ENCODE measurements at places on chromosomes 5 and 9.

- no peak for DNase-seq
Observed at GRCh38 chr9:35225677-35226076, 63.9 kb downstream of the UNC13B start.

DNA sequence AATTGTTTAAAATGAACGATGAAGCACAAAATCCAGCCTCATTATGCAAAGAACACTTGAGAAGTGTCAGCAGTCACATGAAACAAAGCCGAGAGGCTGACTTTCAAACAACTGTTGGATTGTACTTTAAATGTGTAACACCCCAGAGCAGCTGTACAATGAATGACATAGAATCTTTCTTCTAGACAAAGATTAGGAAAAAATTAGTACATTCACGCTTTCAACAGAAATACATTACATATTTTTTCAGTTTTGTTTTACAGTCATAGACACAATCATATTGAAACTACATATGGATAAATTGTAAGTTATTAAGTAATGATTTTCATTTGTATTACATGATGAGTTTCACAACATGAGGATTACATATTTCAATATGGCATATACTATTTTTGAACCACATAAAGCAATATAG, 10.6 kb upstream of the AGXT2 start:
- no peak for DNase-seq

DNA sequence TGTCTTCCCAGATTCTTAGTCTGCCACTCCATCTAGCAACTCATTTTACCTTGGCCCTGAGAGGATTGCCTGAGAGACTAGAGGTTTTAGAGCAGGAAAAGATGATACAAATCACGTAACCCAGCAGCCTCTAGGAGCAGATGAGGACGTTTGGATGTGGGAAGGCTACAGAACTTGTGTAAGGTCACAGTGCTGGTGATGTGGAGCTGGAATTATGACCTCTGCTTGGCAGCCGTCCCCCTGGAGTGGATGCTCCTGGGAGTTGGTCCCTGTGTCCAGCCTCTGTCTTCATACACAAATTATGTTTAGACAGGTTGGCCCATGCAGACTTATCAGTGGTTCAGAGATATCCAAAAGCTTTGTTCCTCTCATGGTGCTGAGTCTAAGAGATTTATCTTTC, 499.0 kb downstream of the EBF1 start:
- DNase-seq: no peak

DNA sequence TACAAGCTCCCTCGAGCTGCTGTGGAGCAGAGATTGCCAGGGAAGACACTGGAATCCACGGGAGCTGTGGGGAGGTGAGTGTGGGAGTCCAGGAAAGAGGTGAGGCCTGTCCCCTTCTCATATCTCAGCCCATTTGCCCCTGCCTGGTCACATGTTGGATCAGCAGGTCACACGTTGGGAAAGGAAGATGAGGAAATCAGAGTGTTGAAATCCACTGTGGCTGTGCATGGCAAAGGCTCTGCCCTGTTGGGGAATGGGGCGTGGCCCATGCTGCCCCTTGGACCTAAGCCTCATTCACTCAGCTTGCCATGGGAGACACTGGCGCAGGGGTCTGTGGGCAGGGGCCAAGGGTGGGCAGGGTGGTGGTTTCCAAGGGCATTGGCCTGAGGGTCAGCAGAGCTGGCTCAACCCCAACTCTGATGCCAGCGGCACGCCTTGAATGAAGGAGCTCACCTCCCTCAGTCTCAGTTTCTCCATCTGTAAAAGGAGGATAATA, 85.4 kb upstream of the CPEB4 start:
- no peak for DNase-seq

- no peak for DNase-seq
Observed at GRCh38 chr9:136355616-136356557, 7.7 kb downstream of the DNLZ start.

GRCh38 chr9:113541019-113541900, 77.7 kb downstream of the RGS3 start:
- DNase-seq: no peak

DNA sequence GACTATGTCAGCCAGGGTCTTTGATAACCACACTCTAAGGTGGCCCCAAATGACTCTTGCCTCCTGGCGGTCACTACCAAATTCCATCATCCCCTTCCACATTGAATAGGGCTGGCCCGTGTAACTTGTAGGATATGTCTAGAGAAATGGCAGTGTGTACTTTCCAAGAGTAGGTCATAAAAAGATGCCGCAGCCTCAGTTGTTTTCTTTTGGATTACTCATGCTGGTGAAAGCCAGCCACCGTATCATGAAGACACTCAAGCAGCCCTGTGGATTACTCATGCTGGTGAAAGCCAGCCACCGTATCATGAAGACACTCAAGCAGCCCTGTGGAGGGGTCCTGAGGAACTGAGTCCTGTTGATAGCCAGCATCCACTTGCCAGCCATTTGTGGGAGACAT, 172.0 kb upstream of the TBC1D2 start:
- no peak for DNase-seq

GRCh38 chr5:169649486-169649885, 12.4 kb downstream of the DOCK2 start:
- DNase-seq: no peak

DNA sequence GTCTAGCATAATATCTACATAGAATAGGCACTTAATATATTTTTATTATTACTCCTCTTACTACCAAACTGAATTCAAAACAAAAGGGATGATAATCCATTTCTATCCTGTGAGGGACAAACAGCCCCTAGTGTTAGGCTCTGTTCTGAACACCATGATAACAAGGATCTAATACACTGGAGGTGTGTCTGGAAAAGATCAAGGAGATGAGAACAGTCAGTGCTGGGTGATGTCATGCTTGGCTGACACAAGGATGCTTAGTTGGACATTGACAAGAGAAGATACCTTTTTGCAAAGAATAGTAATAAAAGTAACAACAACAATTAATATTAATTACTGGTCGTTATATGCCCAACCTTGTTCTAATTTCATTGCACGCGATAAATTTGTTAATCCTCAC, 458.7 kb downstream of the EBF1 start:
- no peak for DNase-seq

- DNase-seq: no peak
Observed at GRCh38 chr5:165735388-165735787, 2230.0 kb downstream of the MAT2B start.

- no peak for DNase-seq
Observed at GRCh38 chr9:2332663-2333062, 288.9 kb upstream of the VLDLR start.

DNA sequence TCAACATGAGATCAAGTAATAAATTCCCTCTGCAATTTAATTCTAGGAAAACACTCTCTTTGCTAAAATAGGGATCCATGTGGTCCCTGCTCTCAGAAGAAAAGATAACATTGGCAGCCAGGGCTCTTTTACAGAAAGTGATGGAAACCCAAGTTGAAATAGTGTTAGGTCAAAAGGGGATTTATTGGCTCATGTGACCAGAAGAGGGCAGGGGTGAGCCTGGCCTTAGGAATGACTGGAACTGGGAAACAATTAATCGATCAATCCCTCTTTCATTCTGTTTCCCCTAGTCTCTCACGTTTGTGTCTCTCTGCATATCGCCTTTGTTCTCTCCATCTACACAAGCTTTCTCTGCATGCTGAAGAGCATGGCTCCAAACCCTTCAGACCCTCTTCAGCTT, 58.3 kb upstream of the ALDH1B1 start:
- no peak for DNase-seq

GRCh38 chr5:166880456-166880855, 1411.0 kb upstream of the WWC1 start:
- DNase-seq: no peak

GRCh38 chr5:52838326-52839015, 50.8 kb downstream of the ITGA1 start:
- DNase-seq: no peak

- no peak for DNase-seq
Observed at GRCh38 chr5:54309276-54309675, 1.1 kb downstream of the ARL15 start.

GRCh38 chr5:1065143-1065750, 46.6 kb downstream of the SLC12A7 start:
- DNase-seq: no peak

GRCh38 chr5:169296419-169297143, 4.4 kb downstream of the SLIT3 start:
- DNase-seq: no peak

DNA sequence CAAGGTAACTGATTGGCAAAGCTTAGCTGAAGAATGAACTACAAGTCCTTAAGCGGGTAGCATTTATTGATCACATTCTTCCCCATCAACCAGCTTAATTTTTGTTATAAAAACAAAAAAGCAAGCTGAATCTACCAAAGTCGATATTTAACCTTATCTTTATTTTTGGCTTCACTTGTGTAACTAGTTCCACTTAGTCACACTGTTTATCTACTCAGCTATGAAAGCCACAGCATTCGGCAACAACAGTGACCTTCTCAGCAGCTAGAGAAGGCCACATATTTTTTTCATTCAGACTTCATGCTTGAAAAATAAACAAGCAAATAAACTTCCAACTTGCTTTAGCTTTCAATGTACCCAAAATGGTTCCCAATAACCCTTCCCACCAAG, 69.4 kb downstream of the KLHL3 start:
- DNase-seq: no peak

GRCh38 chr5:36756848-36757247, 119.7 kb upstream of the NIPBL start:
- DNase-seq: no peak

DNA sequence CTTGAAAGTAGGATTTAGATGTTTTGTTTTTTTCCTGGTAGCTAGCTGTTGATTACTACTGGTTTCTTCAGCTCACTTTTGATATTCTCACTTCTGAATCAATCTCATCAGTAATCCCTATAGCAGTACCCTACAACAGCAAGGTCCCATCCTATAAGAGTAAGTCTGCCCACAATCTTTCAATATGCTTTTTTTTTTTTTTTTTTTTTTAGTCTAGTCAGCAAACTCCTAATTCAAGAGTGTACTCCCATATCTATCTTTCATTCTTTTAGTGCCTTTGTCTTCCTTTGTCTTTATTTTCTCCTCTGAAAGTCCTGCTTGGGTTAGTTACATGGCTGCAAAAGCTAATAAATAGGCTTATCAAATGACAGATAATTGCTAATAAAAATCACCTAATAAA, 362.4 kb upstream of the RIOK2 start:
- no peak for DNase-seq

DNA sequence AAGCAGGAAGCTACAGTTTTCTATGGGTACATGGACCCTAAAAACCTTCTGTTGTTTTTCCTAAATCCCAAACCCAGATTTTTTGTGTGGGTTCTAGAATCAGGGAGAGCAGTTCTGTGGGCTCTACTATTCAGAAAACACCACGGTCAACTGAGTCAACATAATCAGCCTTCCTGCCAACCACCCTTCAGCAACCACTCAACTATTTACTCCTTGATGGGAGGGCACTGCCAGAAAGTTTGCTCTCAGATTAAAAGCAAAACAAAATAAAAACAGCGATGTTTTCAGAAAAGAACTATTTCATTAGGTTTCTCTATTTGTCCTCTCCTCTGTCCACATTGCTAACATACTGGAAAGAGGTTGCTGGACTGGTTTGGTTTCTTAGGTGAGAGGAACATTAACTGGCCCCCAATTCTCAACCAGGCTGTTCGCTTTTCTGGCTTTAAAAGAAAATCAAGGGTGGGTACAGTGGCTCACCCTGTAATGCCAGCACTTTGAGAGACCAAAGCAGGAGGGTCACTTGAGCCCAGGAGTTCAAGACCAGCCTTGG, 72.3 kb downstream of the GCNT1 start:
- no peak for DNase-seq

- no peak for DNase-seq
Observed at GRCh38 chr5:123294544-123294943, 128.7 kb downstream of the CEP120 start.

GRCh38 chr5:84831701-84832100, 447.0 kb upstream of the EDIL3 start:
- DNase-seq: no peak

DNA sequence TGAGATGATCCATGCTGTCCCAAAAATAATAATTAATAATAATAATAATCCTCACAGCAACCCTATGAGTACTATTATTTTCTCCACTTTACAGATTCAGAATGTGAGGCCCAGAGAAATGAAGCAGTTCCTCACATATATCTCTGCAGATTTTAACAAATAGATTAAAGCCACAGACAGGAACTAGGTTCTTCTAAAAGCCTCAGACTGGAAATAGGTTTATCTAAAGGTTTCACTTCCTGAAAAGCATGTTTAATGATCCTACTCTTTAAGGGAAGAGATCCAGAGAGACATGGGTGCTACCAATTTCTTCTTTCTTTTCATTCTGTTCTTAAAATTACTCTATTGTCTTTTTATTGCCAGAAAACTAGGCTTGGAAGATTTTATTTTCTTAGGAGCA, 1079.4 kb upstream of the COX7C start:
- DNase-seq: no peak

DNA sequence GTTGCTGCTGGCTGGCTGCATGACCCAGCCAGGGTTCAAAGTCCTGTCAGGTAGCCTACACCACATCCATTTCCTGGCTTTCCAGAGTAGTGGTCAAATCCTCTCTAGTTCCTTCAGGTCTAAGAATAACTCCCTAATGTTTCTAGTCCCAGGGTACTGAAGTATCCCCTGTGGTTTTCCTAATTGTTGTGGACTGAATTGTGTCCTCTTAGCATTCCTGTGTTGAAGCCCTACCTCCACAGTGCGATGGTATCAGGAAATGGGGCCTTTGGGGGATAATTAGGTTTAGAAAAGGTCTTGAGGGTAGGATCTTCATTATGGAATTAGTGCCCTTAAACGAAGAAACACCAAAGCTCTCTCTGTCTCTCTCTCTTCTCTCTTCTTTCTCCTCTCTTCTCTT, 191.8 kb upstream of the CCNG1 start:
- no peak for DNase-seq

DNA sequence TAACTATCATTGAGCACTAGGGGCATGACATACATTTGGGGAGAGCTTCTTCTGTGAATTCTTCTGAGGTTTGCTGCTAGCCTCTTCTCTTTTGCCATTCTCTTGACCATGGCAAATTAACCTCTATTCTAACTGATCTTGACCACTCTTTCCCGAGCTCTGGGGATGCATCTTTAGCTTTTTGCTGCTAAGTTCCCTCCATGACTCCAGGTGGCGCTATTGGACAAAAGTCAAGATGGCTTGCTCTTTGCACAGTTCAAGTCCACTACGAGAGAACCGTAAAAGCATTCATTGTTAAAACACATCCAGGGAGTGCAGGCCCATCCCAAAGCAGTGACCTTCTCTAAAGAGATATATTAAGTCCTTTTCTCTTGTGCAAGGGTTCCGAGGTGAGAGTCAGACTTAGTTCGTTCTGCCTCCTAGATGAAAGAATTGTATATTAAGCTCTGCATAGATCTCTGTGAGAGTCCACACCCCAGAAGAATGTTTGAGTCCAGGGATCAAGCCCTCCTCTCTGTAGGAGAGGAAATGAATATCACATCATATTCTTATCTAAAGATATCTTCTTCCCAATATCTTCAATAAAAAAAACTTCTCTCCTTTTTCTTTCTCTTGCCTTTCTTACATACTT, 1152.9 kb upstream of the CDH6 start:
- DNase-seq: peak; percentile 18

DNA sequence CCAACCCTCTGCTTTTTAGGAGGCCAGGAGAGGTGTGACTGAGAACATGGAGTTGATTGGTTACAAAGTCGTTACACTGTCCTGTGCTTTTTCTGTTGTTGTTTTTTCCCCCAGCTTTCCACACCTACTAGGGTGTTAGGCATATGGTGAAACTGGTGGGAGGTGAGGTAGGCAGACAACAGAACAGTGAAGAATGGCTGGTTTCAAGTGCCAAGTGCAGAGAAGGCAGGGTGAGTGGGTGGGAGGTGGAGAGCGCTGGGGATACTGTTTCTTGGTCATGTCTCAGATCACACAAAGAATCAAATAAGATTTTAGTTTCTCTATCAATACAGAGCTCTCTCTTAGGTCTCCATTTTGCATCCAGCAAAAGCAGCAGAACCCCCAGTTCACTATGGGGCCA, 2.2 kb upstream of the SPTAN1 start:
- DNase-seq: no peak

All from NCI-H1694 (cell line).